ENCODE measurements at places on chromosomes 1 and 21.

DNA sequence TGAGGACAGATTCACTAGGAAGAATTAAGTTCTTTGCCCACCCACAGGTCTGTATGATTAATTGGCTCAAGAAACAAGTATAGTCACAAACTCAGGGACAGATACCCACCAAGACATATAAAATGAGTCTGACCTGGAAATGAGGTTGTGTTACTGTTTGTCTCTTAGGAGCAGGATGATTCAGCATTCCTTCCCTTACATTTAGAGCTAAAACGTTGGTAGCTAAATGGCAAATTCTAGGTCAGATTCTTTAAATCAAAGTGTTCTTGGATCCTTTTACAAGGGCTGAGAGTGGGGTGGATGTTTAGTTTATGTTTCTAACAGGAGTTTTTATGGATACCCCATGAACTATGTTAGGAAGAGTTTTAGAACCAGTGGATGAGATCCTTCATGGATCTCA, 4.7 kb downstream of the RIMKLA start:
- DNase-seq = no peak

DNA sequence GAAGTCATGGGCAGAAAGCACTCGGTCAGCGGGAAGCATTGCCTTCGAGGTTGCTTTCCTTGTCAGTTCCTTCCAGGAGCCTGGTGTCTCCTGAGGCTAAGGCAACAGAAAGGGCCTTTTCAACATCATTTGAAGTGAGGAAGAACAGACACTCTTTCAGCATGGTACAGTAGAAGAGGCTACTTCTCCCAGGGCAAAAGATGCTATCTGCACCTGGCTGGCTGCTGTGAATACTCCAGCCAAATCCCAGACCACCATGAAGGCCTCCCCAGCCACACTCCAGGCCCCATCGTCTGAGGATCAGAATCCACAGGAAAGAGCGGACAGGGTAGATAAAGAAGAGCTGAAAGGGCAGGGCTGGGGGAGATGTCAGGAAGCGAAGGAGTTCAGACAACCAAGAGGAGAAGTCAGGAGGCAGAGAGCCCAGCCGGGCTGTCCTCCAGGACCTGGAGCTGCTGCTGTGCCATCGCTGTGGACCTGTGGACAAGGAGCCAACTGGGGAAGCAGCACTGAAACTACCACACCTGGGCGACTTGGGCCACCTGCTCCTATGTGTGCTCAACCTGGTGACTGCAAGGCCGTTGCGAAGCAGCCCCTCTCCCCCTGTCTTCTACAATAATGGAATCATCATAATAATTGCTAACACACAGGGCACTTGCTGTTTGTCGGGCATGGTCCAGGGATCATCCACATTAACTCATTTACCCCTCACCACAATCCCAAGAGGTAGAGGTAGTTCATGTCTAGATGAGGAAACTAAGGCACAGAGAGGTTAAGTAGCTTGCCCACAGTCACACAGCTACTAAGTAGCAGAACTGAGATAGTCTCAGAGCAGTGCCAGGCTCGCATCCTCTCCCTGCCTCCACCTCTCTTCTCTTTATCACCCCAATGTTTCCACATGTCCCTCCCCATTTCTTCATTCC, 88.0 kb upstream of the ZBTB40 start:
- no peak for DNase-seq

DNA sequence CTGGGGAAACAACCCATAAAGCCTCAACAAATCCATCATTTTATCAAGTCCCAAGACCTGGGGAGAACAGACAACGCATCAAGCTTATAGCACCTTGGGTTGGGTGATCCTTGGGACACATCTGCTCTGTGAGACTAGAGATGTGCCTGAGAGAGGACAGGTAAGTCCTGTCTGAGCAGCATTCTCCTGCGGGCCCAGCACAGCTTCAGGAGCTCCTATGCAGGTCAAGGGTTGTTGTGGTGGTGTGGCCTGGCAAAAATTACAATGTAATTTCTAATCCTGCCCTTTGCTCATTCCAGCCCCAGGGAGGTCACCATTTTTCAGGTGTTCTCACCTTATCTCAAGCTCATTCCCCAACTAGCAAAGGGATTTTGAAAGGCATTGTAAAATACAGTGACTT, 608.1 kb upstream of the CAMK1G start:
- no peak for DNase-seq

DNA sequence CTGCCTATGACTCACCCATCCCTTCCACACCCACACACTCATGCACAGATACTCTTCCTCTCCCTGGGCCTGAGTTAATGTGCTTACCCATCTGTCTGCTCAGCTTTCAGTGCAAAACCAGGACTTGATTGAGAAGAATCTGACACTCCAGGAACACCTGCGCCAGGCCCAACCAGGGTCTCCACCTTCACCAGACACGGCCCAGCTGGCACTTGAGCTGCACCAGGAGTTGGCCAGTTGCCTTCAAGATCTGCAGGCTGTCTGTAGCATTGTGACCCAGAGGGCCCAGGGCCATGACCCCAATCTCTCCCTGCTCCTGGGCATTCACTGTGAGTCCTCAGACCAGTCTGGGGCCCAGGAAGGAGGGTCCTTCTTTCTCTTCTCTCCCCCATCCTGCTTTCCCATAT, 3.5 kb upstream of the SH3BGRL3 start:
- DNase-seq = no peak

DNA sequence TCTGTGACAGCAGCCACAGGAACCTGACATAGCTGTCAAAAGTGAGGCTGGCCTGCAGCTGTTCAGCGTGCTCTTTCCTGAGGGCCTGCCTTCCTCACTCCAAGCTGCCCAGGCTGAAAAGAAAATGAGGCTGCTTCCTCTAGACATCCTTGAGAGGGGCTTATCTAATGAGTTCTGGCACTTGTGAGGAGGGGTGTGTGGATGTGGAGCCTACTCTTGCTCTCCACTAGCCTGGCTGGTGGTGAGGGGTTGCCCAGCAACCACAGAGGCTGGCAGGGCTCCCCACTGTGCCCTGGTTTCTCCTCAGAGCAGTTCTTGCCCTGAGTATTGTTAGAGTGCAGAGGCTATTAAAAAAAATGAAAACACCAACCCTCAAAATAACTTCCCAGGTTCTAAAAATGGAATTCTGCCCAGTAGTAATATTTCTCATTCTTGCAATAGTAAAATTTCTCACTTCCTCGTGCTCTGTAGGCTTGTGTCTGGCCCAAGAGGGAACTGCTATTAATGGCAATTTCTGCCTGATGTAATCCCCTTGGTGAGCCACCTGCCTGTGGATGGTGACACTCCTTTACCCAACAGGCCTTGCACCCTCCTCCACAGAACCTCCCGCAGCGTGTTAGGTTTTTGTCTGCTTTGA, 52.6 kb upstream of the EPS8L3 start:
- no peak for DNase-seq

DNA sequence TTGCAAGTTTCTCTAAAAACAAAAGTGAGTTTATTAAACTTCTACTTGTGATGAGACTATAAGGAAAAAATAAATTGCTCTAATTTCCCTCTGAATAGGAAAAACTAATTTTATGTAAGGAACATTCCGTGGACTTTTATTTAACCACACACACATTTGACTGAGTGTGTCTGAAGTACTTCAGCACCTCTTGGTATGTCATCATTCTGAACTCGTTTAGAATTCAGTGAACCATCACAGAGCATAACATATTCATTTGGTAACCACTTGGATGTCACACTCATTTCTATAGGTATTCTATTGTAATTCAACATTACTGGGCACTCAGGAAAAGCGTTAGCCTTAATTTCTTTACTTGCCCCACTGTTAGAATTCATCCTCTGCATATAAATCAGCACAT, 79.1 kb downstream of the RGS21 start:
- DNase-seq = no peak

- no peak for DNase-seq
Measured at GRCh38 chr1:121418369-121419049, 233.7 kb downstream of the SRGAP2C start.

DNA sequence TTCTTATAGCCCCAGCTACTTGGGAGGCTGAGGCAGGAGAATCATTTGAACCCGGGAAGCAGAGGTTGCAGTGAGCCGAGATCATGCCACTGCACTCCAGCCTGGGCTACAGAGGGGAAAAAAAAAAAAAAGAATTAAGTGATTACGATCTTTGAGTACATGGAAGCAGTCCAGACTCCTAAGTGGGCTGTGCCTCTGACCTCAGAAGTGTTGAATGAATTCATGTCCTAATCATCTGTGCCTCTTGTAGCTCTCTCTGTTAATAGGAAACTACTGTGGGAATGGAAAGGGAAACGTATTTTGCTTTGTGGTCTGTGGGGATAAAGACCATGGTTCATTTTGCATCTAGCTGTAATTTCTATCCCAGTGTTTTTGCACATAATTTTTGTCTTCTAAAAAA, 8.4 kb upstream of the IVNS1ABP start:
- DNase-seq = no peak

GRCh38 chr1:35223084-35223630, 30.2 kb upstream of the SFPQ start:
- no peak for DNase-seq

DNA sequence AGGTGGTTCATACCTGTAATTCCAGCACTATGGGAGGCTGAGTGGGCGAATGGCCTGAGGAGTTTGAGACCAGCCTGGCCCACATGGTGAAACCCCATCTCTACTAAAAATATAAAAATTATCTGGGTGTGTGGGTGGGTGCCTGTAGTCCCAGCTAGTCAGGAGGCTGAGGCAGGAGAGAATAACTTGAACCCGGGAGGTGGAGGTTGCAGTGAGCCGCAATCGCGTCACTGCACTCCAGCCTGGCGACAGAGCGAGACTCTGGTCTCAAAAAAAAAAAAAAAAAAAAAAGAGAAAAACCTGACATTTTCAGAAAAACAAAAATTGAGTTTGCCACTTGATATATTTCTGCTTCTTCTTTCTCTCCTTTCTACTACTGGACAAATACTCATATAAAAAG, 24.3 kb downstream of the CA6 start:
- no peak for DNase-seq

DNA sequence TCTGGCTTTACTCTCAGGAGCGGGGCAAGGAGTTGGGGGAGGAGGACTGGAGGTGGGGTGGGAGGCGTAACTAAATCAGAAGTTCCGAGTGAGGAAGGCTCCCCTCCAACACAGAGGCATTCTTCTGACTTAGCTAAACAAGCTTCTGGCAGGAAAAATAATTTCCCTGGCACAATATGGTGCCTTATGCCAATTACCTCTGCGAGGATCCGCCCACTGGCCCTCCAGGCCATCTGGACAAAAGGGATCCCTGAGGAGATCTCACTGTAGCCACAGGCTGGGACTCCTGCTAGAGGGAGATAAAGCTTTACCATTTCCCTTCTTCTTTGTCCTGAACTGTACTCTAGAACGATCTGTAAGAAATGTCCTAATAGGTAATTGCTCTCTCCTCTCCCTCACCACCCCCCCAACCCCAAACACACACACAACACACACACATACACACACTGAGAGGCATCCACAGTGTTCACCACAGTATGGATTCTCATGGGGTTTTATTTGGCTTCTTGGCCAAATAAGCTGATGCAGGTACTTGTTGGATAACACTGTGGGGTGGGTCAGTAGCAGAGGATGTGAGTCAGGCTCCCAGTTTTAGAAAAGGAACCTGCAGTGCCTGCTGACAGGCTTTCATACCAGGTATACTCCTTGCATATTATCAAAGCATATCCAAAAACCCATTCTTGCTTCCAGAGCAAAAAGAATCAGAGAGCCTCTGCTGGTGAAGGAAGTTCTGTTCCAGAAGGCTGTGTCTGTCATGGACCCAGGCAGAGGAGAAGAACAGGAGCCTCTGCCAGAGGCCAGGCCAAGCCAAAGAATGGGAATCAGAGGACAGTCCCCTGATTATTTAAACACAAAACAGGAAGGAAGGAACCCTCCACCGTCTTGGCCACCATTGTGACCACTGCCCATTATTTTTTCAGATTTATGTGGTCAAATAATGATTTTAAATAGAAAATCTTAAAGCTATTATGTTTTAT, 169.1 kb downstream of the C1orf21 start:
- no peak for DNase-seq

GRCh38 chr1:25545767-25546166, 2.4 kb downstream of the LDLRAP1 start:
- no peak for DNase-seq

DNA sequence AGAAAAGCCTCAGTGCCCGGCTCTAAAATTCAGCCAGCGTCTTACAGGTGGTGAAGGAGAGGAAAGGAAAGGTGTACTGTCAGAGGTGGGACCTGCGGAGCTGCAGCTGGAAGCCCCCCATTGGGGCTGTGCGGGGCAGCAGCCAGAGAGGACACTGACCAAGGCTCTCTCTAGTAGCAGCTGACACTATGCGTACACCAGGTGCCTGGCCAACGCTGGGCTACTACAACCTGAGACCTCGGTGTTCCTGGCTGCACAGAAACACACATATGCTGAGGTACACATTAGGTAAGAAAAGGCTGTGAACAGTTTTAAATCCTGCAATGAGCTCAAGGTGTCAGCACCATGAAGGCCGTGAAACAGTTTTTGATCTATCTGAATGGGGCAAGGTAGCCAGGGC, 55.5 kb upstream of the EDN2 start:
- peak; percentile 1 for DNase-seq

DNA sequence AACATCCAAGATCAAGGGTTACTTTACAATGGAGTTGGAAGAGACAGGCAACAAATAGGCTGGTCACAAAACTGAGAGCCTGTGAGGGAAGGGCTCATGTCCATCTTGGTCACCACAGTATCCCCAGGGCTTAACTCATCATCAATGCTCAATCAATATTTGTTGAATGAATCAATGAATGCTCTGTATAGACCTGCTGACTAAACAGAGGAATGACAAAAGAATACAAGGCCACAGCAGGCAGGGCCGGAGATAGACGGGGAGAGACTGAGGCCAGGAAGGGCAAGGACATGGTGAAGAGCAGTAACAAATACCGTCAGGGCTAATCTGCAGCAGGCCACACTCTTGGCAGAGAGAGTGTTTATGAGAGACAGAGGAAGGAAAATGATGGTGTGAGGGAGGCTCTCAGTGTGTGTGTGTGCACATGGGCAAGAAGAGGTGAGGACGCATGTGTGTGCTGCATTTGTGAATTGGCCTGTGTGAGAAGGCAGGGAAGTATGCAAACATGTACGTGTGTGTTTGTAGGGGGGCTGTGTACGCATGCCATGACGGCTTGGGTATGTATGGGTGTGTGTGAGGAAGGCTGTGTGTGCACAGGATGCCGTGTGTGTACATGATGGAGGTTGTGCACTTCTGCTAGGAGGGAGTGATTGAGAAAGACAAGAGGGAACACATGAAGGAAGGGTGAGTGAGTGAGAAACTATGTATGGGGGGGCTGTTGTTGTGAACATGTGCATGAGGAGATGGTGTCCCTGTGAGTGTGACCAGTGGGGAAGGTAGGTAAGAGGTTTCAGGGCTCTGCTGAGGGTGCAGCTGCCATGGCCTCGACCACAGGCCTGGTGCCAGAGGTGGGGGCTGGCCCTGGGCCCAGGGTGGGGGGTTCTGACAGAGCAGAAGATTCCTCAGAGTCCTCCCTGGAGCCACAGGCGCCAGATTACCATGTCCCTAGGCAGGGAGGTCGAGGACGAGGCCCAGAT, 15.4 kb downstream of the AHDC1 start:
- DNase-seq = no peak

- DNase-seq = no peak
Measured at GRCh38 chr1:200452850-200453552, 43.2 kb upstream of the ZNF281 start.

All from activated naive CD4-positive, alpha-beta T cell treated with Interleukin-2 at 50 U/mL for 16 hours (primary cell).